ENCODE measurements at places on chromosomes 4 and X.

DNA sequence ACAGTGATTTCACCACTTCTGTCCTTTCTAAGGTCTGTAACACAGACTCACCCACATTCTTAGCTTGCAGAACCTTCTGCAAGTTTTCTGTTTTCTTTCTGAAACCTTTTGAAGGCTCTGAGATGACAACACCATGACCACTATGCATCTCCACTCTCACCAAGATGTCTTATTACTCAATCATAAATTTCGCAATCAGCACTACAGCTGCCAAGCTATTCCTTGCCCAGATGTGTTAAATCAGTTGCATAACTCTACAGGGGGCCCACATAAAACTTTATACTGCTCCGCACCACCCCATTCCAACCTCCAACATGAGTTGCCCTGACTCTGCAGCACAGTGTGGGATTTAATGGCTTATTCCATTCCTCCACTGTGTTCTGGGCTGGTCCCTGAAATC, 229.9 kb downstream of the COL25A1 start:
- no peak for DNase-seq

- DNase-seq: no peak
These were observed 165.4 kb upstream of the NDST4 start for GRCh38 chr4:115278830-115279229.

GRCh38 chr4:63529581-63530337, 879.5 kb downstream of the TECRL start:
- no peak for DNase-seq

DNA sequence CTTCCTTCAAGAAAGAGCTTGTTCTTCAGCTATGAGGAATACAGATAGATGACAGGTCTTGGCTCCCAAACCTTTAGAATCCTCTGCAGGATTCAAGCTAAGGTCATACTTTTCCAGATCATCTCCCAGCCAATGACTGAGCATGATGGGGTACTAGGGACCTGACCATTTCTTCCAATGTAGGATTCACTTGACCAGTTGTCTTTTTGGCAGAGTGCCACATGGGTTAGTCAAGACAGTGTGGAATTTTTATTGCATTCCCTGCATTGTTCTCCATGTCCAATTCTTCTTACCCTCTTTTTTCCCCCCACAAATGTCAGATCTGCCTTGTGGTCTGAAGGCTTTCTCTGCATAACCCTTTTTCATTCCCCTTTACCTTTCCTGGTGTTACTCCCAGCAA, 99.5 kb downstream of the CCSER1 start:
- DNase-seq: no peak

- no peak for DNase-seq
These were observed 57.7 kb upstream of the TBC1D14 start for GRCh38 chr4:6851962-6852361.

GRCh38 chrX:108299704-108300103, 138.5 kb downstream of the COL4A6 start:
- DNase-seq: no peak

- DNase-seq: no peak
These were observed 430.3 kb upstream of the MAOA start for GRCh38 chrX:43225626-43226328.

DNA sequence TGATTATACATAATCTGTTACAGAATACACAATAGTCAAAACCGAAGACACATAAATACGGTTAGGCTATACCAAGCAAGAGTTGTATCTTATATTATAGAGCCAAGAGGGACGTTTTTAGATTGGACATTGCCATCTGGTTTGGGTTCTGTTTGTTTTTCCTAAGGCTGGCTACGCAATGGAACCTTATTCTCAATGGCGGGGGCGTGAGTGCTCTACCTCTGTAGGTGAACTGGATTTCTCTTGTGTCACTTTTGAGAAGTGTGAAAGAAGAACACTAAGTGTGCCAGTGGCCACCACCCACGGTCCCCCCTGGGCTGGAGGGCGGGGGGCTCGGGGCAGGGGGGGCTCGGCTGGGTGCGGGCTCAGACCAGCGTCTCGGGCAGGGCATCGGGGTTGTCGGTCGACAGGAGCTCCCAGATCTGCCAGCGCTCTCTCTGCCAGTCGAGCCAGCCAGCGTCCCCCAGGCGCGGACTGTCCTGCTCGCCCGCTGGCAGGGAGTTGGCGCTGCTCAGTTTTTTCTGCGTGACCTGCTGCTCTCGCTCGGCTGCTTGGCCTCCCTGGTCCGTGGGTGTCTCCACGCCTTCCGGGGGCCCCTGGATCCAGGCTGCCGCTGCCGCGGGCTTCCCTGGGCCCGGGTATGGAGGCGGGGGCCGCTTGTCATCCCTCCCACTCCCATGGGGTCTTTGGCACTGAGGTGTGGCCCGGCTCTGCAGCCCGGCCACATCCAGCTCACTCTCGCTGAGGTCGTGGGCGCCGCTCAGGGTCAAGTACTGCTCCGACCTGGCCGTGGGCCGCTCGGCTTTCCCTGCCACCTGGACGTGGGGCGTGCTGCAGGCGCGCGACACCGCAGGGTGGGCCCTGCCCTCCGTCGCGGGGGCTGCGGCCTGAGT, 27.6 kb downstream of the HCCS start:
- DNase-seq: peak; percentile 46

GRCh38 chrX:2701600-2701999, 10.5 kb downstream of the CD99 start:
- no peak for DNase-seq

- peak; percentile 42 for DNase-seq
These were observed 48.4 kb downstream of the TBC1D14 start for GRCh38 chr4:6957994-6958393.

GRCh38 chr4:27789773-27790172, 929.1 kb downstream of the STIM2 start:
- DNase-seq: no peak

- DNase-seq: no peak
These were observed 277.1 kb downstream of the KLHL13 start for GRCh38 chrX:117839544-117839943.

GRCh38 chr4:77959566-77960338, 97.1 kb downstream of the MRPL1 start:
- DNase-seq: no peak

DNA sequence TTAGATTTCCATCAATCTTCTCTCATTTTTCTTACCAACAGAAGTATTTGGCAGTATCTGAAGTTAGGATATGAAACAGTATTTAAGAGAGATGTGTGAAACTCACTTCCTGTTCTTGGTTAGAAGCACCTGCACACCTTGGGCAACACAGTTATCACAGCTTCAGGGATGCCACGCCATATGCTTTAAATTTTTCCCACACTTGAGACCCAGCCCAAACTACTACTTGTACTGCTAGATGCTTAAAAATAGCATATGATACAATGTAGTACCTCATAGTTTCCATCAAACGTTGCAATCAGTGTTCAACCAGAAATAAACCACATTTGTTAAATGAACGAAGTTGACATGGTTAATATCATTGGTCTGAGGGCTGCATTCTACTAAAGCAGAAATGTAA, 725.1 kb upstream of the FRG1 start:
- DNase-seq: no peak

DNA sequence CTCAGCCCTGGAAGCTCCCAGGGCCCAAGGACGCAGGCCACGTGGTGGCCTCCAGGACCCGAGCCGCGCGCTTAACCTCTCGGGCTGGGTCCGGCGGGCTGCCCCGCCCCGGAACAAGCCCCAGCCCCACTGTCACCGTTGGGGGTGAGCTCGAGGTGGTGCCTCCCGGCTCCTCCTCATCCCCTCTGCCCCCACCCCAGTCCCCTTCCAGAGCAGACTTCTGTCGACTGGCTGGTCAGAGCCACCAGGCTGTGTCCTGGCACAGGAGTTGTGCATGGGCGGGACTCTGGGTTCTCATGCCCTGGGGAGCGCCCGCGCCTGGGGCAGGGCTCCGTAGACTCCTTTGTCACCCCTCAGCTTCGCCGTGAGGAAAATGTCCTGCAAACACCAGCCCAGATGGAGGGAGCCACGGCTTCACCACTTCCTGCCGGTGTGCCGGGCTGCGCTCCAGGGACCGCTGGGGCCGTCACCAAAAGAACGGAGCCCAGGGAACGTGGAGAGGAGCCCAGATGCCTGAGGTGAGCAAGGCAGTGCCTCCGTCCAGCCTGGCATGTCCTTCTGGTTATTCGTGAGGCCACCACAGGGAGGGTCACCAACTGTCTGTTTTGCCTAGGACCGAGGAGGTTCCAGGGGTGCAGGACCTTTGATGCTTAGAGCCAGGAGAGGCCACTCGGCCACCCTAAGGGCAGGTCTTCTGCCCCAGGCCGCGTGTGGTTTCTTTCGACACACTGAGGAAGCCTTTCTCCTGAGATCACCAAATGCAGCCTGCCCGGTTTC, 7.1 kb upstream of the RGS12 start:
- DNase-seq: peak; percentile 44

Data from left lobe of liver (tissue), 2 donors.